ENCODE measurements at places on chromosomes 2 and 18. TPM values are rescaled to one million over a fixed set of nuclear protein-coding genes. Genes with fewer than 3 reads are reported as not detected.

RAB31 gene
- total RNA-seq: 6.2 TPM

FRZB gene
- total RNA-seq: 0.35 TPM

APCDD1 gene
- total RNA-seq: 6.0 TPM

SP3 gene
- 26.4 TPM for total RNA-seq

FSIP2 gene
- total RNA-seq: 0.38 TPM

GRCh38 chr18:23154823-23155500, 19.7 kb downstream of the CABLES1 start:
- H3K4me3 ChIP-seq: no peak overlapping the region
- DNase-seq: no peak
- no peaks in the 10 kb centered on the region for H3K4me1 ChIP-seq
- no peaks in the 10 kb centered on the region for H3K36me3 ChIP-seq
- no peak overlapping the region for H3K27ac ChIP-seq

DNA sequence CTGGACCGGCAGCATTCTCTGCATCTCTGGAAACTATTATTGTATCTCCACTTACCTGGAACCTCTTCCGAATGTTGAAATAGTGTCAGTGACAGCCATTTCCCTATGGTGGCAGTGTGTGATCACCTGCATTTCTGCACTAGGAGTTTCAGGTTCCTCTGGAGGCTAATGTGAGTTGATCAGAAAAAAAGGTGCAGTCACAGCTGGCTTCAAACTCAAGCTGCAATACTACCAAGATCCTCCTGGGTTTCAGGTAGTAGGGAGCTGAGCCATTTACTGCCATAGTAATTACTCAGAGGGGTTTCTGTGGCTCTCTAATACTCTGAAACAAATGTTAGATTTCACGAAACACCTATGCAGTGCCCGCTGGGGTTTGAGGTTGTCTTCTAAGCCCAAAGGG, 183.5 kb upstream of the OSR1 start:
- no peaks in the 10 kb centered on the region for H3K27me3 ChIP-seq
- no peak for DNase-seq
- H3K4me3 ChIP-seq: no peak overlapping the region
- no peak overlapping the region for H3K27ac ChIP-seq

DNA sequence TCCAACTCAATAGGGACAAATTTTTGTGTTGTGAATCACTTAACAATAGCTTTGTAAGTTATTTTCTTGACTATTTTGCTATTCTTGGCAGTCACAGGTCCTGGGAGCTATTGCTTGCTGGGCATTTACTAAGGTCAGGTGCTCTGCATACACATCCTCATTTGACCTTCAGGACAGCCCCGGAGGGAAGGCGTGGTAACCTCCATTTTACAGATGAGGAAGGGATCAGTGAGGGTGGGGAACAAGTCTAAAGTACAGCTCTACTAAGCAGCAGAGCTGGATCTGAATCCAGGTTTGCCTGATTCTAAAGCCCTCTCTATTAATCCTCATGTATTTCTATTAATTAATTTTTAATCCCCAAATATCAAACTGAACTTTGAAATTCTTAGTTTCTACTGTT, 58.8 kb downstream of the PTPN2 start:
- no peaks in the 10 kb centered on the region for H3K27me3 ChIP-seq
- no peak overlapping the region for H3K27ac ChIP-seq
- no peaks in the 10 kb centered on the region for H3K4me1 ChIP-seq
- peaks cover 18% of the 10 kb centered on the region for H3K36me3 ChIP-seq
- H3K4me3 ChIP-seq: no peak overlapping the region

GRCh38 chr18:55534547-55534946, 53.4 kb downstream of the TCF4 start:
- no peak overlapping the region for H3K4me3 ChIP-seq
- H3K27me3 ChIP-seq: no peaks in the 10 kb centered on the region
- no peak overlapping the region for H3K27ac ChIP-seq

DNA sequence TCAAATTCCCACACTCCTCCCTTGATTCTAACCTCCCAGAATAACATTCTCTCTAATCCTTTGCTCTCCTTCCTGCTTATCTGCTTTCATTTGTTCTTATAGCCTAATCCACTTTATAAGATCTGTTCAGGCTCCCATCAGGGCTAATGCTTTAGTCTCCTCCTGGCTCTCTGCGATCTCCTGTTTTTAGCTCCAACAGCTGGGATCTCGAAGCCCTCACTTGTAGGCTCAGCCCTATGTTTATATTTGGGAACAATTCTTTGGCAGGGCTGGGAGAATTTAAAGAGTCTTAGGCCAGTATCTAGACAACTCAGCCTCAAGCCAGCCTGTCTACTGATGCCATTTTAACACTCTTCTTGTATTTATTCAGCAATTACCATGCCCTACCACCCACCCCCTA, 27.2 kb upstream of the RAPH1 start:
- H3K27ac ChIP-seq: no peak overlapping the region
- H3K36me3 ChIP-seq: no peaks in the 10 kb centered on the region
- no peak overlapping the region for H3K4me3 ChIP-seq

DNA sequence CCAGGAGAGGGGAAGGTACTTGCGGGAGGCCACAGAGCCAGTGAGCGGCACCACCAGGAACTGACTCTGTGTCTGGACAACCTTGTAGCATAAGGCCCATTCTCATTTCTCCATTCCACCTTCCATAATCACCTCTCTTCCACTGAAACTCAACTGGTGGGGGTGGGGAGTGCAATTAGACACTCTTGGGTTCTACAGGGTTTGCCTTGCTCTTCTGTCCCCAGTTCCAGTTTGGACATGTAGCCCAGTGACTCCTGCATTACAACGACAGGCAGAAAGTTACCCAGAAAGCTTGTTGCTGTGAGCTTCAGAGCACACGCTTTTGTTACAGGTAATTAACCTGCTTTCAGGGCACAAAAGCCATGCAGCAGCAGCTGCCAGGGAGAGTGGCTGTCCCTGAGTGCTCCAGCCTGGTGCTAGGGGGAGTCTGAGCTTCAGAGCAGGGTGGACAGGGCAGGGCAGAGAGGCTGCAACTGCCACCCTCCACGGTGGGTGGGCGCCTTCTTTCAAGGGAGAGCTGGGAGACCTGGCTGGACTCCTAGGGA, 65.2 kb downstream of the COPS8 start:
- no peak overlapping the region for H3K4me3 ChIP-seq
- no peaks in the 10 kb centered on the region for H3K27me3 ChIP-seq

DNA sequence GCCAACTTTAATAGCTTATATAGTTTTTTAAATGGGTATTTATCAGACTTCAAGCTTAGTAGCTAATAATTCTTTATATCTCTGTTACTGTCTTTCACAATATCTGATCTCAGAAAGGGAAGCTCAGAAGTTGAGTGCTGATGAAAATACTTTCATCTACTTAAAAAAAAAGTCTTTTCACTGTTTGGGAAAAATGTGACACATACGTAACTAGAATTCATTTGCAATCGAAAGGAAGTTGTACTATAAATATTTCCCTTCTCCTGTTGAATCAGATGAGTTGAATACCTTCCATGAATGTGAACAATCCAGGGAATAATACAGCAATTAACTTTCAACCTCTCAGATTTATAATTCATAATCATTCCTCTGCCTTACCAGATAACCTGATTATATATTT, 811 bp upstream of the SCG2 start:
- no peak overlapping the region for H3K4me3 ChIP-seq
- H3K27me3 ChIP-seq: peaks cover 7% of the 10 kb centered on the region
- DNase-seq: no peak
- no peaks in the 10 kb centered on the region for H3K36me3 ChIP-seq
- H3K4me1 ChIP-seq: no peaks in the 10 kb centered on the region
- H3K27ac ChIP-seq: no peak overlapping the region

DNA sequence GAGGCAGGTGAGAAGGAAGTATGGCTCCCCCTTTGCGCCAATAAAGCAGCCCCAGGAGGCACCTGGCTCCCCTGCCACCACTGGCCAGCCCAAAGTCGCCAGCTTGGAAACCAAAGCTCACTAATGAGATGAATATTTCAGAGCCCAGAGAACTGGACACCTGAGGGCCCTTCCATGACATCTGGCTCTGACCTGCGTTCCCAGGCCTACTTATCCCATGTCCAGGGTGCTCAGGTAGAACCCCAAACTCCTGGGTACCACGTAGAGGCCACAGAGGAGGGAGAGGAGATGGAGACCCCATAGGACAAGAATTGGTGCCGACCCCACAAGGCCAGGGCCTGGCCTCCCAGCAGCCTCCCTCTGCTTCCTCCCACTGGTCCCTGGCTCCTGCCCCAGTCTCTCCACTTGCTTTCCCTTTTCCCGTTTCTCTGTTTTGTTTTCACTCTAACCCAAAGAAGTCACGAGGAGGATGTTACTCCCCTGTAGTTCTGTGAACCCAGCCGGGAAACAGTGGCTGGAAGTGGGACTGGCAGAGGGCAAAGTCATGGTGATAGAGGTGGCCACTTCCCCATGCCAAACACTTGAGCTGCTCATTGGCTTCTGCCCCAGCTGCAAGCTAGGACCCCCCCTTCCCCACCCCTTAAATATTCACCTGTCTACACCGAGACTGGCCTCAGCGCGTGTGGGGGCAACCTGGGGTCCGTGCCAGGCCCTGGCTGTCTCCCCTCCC, 820 bp downstream of the TMBIM1 start:
- no peaks in the 10 kb centered on the region for H3K36me3 ChIP-seq
- H3K27me3 ChIP-seq: no peaks in the 10 kb centered on the region
- peak overlapping the region; percentile 97 for H3K27ac ChIP-seq
- peak overlapping the region; percentile 91 for H3K4me3 ChIP-seq
- H3K4me1 ChIP-seq: peaks cover 67% of the 10 kb centered on the region
- DNase-seq: no peak

Measured in pancreas (tissue), 10 donors.